ENCODE measurements at places on chromosomes 3 and 15.

- DNase-seq, result no peak
- no peak overlapping the region for H3K27ac ChIP-seq
- H3K36me3 ChIP-seq, result no peaks in the 10 kb centered on the region
- H3K4me3 ChIP-seq, result no peak overlapping the region
- no peaks in the 10 kb centered on the region for H3K4me1 ChIP-seq
- H3K27me3 ChIP-seq, result no peaks in the 10 kb centered on the region
These were observed 466.7 kb downstream of the MECOM start for GRCh38 chr3:169196789-169197188.

GRCh38 chr3:8489278-8489792 lies 12.3 kb upstream of the LMCD1 start:
- no peak overlapping the region for H3K27ac ChIP-seq
- no peak overlapping the region for H3K4me3 ChIP-seq
- peaks cover 19% of the 10 kb centered on the region for H3K4me1 ChIP-seq
- peaks cover 13% of the 10 kb centered on the region for H3K27me3 ChIP-seq
- H3K36me3 ChIP-seq, result peaks cover 2% of the 10 kb centered on the region

DNA sequence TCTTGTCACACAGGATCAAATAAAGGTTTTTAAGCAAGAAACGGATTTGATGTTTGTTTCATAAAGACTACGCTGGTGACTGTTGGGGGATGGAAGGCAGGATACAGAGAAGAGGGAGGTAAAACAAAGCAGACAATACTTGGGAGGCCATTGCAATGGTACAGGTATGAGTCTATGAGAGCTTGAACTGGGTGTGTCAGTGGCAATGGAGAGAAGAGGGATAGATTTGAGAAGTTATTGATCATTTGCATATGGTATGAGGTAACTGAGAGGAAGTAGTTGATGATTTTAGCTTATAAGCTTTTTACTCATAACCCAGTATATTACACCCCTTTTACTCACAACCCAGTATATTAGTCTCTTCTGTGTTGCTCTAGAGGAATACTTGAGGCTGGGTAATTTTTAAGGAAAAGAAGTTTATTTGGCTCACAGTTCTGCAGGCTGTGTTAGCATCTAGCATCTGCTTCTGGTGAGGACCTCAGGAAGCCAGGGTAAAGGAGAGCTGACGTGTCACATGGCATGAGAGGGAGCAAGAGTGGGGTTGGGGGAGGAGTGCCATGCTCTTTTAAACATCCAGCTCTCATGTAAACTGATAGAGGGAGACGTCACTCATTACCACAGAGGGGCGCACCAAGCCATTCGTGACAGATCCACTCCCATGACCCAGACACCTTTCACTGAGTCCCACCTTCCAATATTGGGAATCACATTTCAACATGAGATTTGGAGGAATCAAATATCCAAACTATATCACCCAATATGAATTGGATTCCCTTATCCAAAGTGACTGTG lies 153.9 kb downstream of the VPS8 start:
- no peak overlapping the region for H3K27ac ChIP-seq
- H3K4me1 ChIP-seq, result peaks cover 11% of the 10 kb centered on the region
- H3K4me3 ChIP-seq, result no peak overlapping the region
- H3K36me3 ChIP-seq, result peaks cover 36% of the 10 kb centered on the region

DNA sequence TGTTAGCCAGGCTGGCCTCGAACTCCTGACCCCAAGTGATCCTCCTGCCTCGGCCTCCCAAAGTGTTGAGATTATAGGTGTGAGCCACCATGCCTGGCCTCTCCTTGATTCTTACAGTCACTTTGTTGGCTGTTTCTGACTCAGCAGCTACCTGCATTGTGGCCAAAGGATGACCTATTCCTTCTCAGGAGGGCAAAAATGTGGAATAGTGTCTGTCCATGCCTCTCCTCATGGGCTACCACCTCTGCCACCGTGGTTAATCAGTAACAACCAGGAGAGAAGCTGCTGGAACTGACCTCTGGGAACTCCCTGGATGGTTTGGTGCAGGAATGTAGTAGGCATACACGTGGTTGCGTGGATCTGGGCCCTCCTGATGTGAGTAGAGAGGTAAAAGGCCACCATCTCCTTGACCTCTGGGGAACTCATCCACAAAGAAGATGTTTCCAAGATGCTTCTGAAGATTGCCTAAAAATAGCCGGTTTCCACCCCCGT lies 63.3 kb downstream of the FLNB start:
- H3K27me3 ChIP-seq, result no peaks in the 10 kb centered on the region
- peaks cover under 1% of the 10 kb centered on the region for H3K36me3 ChIP-seq
- peaks cover 26% of the 10 kb centered on the region for H3K4me1 ChIP-seq
- no peak for DNase-seq
- H3K4me3 ChIP-seq, result no peak overlapping the region

GRCh38 chr3:155984791-155985417 lies 114.5 kb downstream of the GMPS start:
- no peak overlapping the region for H3K27ac ChIP-seq
- no peak overlapping the region for H3K4me3 ChIP-seq
- H3K36me3 ChIP-seq, result peaks cover 2% of the 10 kb centered on the region
- H3K4me1 ChIP-seq, result no peaks in the 10 kb centered on the region
- peaks cover 23% of the 10 kb centered on the region for H3K27me3 ChIP-seq

Measured in central memory CD8-positive, alpha-beta T cell (primary cell).